ENCODE measurements at places on chromosomes 2 and 18.
A peak's percentile ranks its signal among the peaks of the same experiment; 100 is the strongest.

DNA sequence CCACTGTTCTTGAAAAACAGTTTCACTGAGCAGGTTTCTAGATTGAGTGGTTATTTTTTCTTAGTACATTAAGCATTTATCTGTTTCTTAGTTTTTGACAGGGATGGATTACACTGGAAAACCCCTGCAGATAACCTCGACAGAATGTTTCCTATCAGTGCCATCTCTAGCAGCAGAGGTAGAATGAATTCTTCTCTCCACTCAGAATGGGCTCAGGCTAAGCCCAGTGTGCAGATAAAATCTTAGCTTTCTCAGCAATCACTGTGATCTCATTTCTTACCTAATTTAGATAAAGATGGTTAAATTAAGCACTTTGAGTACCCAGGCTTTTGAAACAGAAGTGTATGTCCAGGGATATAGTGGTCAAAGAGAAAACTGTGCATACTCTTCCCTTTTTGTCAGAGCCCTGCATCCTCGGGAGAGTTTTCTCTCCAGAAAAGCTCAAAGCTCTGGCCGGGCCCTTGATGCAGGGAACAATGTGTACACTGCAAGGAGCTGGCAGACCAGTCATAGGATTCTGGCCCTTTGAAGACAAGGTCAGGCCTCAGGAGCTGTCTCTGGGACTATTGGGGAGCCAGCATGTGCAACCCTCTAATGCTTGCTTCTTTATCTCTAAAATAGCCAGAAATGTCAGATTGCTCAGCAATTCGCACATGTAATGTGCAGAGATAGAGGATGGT is 10.6 kb upstream of the AKAIN1 start:
- no peak for DNase-seq

DNA sequence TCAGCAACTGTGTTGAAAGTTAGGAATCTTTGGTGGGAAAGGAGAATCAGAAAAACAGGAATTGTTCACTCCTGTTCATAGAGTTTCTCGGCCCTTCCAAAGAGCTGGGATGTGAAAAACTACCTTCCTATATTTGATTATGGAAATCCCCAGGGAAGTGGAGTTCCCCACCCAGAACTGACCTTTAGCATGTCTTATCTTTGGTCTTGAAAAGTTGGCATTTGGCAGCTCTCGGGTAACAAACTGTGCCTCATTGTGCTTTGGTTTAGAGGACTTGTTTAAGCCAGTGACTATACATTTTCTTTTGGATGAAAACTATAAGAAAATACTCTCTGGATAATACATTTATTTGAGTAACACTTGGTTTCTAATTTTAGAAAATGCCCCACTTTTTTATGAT is 51.3 kb upstream of the CERS6 start:
- DNase-seq = no peak

DNA sequence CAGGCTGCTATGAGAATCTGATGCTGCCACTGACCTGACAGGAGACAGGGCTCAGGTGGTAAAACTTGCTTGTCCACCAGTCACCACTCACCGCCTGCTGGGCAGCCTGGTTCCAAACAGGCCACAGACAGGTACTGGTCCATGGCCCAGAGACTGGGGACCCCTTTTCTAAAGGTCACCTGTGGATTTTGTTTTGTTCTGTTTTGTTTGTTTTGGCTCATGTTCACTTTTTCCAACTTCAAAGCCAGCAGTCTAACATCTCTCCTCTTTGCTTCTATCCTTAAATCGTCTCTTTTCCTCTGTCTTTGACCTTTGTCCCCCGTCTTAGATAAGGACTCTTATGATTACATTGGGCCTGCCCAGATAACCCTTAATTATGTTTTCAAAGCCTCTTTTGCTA is 3.3 kb upstream of the CERKL start:
- no peak for DNase-seq

- no peak for DNase-seq
Measured at GRCh38 chr18:77197073-77197472, 52.6 kb upstream of the GALR1 start.

DNA sequence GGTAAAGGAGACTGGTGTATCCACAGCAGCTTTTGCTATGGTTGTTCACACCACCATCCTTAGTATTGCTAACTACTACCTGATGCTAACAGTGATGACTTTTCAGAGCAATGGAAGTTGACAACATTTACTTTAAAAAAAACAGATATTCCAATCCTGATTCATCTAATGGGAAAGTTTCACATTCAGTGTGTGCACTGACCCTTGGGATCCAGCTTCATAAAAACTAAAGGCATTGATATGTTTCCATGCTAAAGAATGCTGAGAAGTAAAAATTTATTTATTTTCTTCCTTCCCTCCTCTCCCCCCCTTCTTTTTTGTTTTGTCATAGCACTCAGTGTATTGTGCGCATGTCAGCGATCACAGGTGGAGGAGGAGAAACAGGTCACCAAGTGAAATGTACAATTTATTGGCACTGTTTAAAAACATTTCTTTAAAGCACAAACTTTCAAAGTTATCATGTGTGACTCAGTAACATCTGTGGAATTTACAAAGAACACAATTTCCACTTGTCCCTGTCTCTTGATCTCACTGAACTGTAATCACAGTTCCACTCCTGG is 229.9 kb downstream of the ALK start:
- no peak for DNase-seq

- DNase-seq = peak; percentile 85
Measured at GRCh38 chr2:140508756-140509155, 1622.1 kb downstream of the LRP1B start.

- DNase-seq = peak; percentile 60
Measured at GRCh38 chr2:46010925-46011490, 286.2 kb upstream of the EPAS1 start.

DNA sequence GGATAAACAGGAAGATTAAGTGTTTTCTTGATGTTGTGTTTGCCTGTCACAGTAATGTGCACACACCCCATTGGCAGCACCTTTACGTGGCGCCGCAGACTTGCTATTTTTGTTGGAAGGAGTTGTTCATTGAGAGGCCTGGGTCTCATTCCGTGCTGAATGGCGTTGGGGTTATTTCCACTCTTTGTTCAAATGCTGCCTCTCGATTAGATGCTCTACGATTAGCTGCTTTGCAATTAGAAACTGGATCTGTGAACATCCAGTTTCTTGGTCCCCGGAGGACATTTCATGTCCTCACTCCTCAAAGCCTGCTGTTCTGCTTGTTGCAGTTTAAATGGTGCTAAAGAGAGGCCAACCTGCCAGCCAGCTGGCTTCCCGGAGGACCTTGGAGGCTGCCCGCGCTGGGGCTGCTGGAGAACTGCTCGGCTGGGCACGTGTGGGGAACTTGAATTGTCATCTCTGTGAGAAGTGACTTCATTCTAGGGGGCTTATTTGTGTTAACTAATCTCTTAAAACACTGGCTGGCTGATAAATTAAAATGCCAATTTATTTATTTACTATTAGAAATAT is 117.4 kb upstream of the NABP1 start:
- no peak for DNase-seq

DNA sequence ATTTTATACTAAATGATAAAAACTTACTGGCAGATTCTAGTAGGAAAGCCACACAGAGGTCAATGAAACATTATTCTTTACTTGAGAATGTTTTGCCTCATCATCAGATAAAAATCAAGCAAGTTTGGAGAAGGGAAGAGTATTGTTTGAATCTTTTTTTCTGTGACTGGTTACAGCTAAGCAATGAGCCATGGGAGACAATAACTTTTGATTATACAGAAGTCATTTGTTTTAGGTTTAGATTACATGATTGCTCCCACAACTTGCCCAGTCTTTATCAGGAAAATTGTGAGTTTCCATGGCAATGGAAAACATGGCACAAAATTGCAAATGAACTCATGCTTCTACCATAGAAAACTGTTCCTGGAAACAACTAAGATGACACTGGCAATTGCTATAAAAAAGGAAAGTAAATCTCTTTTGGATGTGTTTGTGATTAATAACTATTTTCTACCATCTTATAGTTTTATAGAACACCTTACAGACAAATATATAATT is 476.8 kb downstream of the MBD2 start:
- DNase-seq = no peak

DNA sequence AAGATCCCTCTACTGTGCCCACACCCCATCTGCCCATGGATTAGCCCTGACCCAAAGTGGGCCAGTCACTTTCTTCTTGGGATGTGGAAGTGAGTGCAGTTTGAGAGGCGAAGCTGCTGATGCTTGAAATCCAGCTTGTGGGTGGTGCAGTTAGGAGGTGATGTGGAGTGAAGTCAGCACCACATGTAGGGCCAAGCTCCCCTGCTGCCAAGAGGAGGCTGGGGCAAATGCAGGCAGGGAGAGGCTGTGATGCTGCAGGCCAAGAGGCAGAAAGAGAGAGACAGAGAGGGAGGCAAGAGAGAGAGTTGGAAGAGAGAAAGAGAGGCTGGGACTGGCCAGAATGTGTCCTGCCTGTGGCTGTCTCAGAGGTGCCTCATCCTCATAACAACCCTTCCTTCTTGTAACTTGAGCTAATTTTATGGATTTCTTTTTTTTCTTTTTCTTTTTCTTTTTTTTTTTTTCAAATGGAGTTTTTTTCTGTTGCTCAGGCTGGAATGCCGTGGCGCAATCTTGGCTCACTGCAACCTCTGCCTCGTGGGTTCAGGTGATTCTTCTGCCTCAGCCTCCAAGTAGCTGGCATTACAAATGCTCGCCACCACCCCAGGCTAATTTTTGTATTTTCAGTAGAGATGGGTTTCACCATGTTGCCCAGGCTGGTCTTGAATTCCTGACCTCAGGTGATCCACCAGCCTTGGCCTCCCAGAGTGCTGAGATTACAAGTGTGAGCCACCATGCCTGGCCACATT is 35.3 kb upstream of the CAB39 start:
- no peak for DNase-seq

DNA sequence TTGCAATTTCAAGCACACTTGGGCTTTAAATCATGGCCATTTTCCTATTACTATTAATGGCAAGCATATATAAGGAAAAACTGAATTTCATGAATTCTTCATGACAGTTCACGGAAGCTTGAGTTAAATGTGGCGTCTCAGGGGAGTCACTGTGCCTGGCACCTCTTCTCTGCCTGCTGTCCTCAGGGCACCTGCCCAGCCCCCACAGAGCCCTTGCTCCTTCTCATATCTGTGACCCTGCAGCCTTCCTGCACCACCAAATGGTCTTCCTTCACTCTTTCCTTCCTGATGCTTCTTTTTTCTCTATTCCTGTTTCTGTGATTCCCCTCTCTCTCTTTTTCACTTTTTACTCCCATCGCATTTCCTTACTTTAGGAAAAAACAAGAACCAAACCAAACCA is 35.4 kb downstream of the LAMA3 start:
- no peak for DNase-seq

- DNase-seq = peak; percentile 99
Measured at GRCh38 chr2:64750817-64751285, 97.1 kb upstream of the SERTAD2 start.

- DNase-seq = no peak
Measured at GRCh38 chr2:196099916-196100315, 31.3 kb upstream of the DNAH7 start.

- DNase-seq = no peak
Measured at GRCh38 chr18:69954719-69955480, 7.2 kb upstream of the CD226 start.

DNA sequence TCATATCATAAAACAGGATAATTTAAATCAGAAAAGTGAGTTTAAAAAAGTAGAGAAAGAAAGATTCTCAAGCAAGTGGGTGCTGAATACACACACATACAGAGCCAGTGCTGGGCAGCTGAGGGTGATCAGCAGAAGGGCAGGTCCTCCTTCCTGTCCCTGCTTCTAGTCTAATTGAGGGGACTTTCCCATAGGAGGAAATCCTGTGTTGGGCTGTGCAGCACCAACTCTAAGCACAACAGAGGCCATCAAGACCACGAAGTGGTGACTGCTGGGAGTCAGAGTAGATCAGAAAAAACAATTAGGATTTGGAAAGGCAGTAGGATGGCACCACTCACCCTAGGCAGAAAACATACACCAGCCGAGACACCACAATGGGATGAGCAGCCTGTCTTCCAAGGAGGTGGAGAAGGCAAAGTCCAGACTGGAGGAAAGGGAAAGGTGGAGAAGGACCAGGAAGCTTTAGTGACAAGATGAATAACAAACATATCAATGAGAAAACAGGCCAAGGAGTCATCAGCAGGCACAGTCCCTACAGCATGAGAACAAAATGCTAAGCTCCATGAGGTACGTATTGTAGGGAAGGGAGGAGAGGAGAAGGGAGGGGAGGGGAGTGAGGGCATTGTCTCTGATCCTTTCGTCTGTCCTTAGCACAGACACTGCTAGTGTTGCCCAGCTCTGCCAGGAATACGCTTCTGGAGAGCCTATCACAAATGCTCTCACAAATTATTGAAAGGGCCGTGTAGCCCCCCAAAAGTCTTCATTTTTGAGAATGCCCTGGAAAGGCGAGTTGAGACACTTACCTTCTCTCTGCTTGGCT is 16.7 kb upstream of the MSGN1 start:
- DNase-seq = no peak

DNA sequence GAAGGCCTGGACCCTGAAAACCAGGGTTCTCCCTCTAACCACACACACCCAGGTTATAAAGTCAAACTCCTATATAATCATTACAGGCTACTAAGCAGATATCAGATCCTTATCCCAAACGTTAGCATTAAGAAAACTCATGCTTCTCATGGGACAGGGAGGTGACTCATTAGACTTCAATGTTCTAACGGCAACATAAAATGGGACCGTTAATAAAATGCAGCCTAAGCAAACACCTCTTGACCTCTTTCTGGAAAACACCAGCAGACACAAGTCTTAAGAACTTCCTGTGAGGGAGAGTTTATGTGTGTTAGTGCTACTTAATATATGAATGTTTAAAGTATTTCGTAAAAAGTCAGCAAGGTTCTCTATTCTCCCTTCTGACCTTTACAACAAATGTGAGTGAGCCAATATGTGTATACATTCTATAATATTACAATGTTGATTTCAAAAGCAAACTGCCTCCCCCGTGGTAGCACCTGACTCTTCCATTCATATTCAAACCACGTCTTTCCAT is 31.7 kb downstream of the LPIN2 start:
- no peak for DNase-seq

DNA sequence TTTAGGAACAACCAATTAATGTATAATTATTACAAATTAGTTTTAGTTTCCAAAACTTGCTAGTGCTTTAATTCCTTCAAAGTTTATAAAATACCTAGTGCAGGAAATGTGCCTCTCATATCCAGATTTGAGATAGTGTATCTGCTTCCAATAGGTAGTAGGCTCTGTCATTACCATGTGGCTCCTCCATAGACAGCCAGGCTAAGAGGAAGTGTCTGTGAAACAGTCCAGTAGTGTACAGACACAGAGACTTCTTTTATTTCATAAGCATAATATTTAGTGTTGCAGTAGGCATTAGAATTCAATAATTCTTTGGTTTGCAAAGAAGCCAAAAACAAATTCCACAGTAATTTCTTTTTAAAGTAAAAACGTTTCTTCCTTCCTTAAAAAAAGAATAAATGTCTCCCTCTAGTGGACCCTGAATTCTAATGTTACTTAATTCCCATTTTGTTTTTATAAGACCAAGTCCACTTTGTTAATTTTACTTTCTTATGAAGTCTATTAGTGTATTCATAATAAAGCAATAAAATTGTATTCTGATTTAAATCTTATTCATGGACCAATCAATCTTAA is 101.2 kb downstream of the NEB start:
- peak; percentile 11 for DNase-seq

- DNase-seq = no peak
Measured at GRCh38 chr2:88216641-88217040, 46.5 kb downstream of the THNSL2 start.

- DNase-seq = no peak
Measured at GRCh38 chr2:202043475-202043874, 9.8 kb downstream of the FZD7 start.

Data from NCI-H524 (cell line).